EL (cell line): ENCODE measurements at places on chromosomes 16 and 17.

- no peak for DNase-seq
These were observed 327.9 kb downstream of the HS3ST4 start for GRCh38 chr16:26019381-26020242.

DNA sequence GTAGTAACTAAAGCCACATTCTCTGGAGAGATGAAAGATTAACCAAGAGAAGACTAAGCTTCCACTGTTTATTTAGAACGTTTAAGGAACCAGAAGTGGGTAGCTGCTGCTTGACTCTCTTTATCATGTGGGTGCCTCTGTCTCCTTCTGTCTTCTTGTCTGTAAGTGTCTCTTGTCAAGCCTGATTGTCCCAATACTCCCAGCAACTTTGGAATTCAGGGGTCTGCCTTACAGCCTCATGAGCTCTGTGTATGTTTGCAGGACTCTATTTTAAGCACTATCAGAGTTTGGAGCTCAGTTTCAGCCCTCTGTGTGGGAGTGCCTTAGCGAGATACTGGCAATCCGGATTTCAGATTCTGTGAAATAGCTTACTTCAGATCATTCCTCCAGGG lies 29.3 kb upstream of the SPACA3 start:
- DNase-seq: no peak

DNA sequence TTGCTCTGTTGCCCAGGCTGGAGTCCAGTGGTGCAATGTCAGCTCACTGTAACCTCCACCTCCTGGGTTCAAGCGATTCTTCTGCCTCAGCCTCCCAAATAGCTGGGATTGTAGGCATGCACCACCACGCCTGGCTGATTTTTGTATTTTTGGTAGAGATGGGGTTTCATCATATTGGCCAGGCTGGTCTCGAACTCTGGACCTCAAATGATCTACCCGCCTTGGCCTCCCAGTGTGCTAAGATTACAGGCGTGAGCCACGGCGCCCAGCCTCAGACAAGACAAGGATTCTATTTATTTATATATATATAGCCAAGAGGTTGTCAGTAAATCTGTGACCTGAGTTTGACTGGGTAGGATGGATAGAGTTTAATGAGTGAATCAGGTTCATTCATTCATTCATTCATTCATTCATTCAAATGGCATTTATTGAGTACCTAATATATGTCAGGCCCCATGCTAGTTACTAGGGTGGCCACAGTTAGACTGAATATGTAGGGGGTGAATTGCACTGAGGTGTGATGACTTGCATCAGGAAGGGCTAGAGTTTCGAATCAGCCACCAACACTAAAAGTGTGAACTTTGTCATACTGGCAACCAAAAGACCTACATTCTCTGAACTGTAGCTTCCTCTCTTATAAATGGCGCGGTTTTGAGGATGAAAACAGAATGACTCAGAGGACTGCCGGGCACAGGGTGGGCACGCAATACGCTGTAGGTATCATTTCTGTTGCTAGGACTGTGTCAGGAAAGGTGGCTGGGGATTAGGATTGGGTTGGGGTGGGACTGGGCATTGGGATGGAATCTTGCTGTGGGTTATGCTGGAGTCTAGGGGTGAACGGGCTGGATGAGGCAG lies 37.8 kb downstream of the ITGAE start:
- no peak for DNase-seq

- peak; percentile 2 for DNase-seq
These were observed 1024.7 kb upstream of the GOT2 start for GRCh38 chr16:59758848-59759247.
